ENCODE measurements at places on chromosomes 3 and 15.

- DNase-seq = peak; percentile 27
Measured at GRCh38 chr3:114389156-114389555, 95.3 kb downstream of the TIGIT start.

GRCh38 chr3:124510290-124510689 is 220.0 kb upstream of the UMPS start:
- no peak for DNase-seq

- DNase-seq = no peak
Measured at GRCh38 chr3:73784686-73785392, 160.1 kb upstream of the PDZRN3 start.

DNA sequence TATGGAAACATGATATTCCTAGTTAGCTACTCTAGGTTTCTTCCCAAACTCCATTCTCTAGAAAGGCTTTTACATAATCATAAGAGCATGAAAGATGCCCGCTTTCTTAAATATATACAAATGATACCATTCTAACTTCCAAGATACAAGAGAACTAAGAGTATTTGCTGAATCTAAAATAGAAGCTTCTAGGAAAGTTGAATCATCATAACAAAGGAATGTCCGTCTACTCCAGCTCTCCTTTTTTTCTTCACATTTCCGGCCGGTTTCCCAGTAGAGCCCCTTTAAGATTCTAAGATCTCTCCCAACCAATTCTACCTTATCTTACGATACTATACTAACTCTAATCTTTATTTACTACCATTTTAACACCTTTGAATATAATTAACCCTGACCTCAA is 60.1 kb downstream of the RAD18 start:
- DNase-seq = no peak

- DNase-seq = no peak
Measured at GRCh38 chr15:73979636-73980035, 12.5 kb downstream of the STOML1 start.

- DNase-seq = peak; percentile 33
Measured at GRCh38 chr15:81304226-81304625, 19.7 kb downstream of the STARD5 start.

GRCh38 chr3:46972396-46972795 is 4.1 kb downstream of the CCDC12 start:
- DNase-seq = no peak

Measured in activated naive CD4-positive, alpha-beta T cell treated with anti-CD3 and anti-CD28 coated beads for 36 hours (primary cell).